ENCODE measurements at places on chromosomes 12 and 14.

DNA sequence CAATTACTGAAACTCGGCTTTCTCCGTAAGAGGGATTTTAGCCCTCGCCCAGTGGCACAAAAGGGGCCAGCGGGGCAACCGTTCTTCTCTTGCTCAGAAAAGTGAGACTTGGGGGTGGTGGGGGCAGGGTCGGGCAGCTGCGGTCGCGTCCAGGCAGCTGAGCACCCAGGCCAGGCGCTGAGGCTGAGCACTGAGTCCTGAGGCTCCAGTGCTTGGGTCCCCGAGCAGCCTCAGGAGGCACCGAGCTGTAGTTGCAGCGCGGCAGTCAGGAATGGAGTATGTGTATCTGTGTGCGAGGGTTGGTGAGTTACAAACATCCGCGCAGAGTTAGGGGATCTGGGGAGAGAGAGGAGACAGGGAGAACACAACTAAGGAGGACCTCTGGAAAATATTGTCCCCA, 4.1 kb upstream of the HOXC6 start:
- no peak for DNase-seq

DNA sequence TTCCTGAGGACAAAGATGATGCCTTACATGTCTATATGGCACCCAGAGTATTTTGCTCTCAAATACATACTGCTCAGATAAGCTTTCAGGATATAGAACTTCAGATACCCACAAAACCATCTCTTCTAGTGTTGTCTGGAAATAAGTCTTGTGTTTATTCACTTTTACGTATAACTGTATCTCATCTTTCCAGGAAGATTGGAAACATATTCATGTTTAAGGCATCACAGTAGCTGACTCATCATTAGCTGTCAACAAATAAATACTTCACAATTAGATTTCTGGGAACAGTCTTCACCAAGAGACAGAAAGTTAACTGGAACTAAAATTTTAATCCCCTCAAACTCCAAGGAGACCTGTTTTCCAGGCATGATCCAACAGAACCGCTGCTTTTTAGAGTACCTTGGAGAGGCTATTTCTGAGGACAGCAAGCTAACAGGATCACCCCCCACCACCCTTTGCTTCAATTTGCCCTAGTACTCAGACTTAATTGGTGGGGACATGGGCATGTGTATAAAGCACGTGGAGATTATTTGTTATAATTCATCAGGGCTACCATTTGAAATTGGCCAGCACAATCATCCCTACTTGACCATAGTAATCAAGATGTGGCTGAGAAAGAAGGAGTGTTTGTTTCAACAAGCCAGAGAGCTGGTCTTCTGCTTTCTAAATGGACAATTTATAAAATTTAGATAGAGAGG, 129.3 kb upstream of the HIF1A start:
- no peak for DNase-seq

DNA sequence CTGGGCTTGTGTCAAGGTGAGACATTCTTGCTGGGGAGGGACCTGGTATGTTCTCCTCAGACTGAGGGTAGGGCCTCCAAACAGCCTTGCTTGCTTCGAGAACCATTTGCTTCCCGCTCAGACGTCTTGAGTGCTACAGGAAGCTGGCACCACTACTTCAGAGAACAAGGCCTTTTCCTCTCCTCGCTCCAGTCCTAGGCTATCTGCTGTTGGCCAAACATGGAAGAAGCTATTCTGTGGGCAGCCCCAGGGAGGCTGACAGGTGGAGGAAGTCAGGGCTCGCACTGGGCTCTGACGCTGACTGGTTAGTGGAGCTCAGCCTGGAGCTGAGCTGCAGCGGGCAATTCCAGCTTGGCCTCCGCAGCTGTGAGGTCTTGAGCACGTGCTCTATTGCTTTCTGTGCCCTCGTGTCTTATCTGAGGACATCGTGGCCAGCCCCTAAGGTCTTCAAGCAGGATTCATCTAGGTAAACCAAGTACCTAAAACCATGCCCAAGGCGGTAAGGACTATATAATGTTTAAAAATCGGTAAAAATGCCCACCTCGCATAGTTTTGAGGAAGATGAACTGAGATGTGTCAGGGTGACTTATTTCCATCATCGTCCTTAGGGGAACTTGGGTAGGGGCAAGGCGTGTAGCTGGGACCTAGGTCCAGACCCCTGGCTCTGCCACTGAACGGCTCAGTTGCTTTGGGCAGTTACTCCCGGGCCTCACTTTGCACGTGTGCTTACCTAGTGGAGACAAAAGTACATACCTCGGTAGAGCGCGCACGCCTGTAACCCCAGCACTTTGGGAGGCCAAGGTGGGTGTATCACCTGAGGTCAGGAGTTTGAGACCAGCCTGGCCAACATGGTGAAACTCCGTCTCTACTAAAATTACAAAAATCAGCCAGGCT, 4.3 kb downstream of the GAPDH start:
- DNase-seq, result peak; percentile 50

- no peak for DNase-seq
Measured at GRCh38 chr12:14920475-14921126, 17.7 kb downstream of the ERP27 start.

DNA sequence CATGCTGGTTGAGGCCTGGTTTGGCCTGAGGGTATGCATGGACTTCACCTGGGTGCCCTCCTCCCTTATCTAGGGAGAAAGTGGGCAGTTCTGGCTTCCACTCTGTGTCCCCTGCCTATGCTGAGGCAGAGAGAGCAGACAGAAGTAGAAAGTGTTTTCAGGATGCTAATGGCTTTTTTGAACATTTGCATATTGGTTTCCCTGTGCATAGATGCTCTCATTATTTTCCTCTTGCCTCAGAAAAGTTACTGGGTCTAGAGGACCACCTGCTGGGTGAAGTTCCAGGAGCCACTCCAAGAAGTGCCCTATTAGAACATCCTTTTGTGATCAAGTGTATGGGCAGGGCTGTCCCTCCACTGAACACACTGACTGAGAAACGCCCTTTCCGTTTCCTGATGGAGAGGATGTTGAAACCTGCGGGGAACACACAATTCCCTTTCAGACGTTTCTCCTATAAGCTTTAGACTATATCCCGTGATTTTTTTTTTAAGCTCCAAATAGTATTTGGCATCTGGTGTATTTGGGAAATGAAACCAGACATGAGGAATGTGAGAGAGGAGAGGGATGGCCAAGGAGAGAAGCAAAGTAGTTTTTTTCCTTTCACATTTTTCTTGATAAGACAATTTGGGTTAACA, 66.6 kb downstream of the DAAM1 start:
- DNase-seq, result no peak

DNA sequence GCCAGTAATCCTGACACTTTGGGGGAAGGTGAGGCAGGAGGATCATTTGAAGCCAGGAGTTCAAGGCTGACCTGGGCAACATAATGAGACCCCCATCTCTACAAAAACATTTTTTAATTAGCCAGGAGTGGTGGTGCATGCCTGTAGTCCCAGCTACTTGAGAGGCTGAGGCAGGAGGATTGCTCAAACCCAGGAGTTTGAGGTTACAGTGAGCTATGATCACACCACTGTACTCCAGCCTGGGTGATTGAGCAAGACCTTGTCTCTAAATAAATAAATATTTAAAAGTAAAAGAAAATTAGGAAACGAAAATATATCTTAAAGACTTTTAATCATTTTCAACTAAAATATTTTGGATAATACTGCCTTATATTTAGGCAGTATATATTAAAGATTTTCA, 25.9 kb downstream of the CKB start:
- no peak for DNase-seq

- DNase-seq, result no peak
Measured at GRCh38 chr14:43894534-43894933, 612.5 kb downstream of the FSCB start.

GRCh38 chr14:52110441-52111086, 41.7 kb upstream of the NID2 start:
- no peak for DNase-seq

- DNase-seq, result no peak
Measured at GRCh38 chr14:93946104-93946503, 19.0 kb downstream of the FAM181A start.

- DNase-seq, result no peak
Measured at GRCh38 chr12:113932381-113933196, 33.5 kb downstream of the RBM19 start.

DNA sequence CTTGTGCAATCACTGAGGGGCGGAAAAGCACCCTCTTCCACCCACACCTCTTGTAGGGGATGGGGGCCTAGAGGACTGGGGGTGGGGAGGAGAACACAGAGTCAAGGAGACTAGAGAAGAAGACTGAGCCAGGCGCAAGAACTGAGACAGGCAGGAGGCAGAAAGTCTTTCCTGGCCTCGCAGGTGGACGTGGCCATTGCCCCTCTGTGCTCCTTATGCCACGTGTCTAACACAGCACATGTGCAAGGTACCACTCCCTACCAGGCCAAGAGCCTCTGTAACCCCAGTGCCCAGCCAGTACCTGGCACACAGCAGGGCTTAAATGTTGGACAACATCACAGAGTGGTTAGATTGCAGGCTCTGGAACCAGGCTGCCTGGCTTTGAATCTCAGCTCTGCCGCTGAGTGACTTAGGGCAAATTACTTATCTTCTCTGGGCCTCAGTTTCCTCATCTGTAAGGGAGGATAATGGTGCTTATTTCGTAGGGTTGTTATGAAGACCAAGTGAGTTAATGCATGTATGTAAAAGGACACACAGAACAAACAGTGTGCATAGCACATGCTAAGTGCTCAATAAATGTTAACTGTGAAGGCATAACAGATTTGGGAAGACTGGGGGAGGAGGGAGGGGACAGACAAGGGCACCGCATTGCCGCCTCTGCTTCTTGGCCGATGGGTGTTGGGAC, 1.4 kb upstream of the TAMALIN start:
- DNase-seq, result no peak

GRCh38 chr14:104134061-104134965, 4.1 kb upstream of the KIF26A start:
- no peak for DNase-seq

GRCh38 chr12:110100315-110100970, 23.7 kb upstream of the IFT81 start:
- DNase-seq, result peak; percentile 29

DNA sequence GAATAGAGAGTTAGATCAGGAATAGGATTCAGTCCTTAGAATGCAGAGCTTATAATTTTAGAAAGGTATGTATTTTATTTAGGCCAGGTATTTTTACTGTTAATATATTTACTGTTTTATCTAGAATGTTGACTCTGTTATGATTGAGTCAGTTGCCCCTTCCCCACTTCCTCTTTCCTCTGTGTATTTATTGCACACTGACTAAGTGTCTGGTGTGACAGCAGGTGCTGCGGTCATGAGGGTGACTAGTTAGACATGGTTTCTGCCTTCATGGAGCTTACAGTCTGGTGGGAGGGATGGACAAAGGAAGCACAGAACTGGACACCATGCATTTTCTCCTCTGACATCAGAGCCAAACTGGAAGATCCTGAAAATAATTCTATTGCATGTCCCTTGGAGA, 159.8 kb downstream of the CACNA1C start:
- DNase-seq, result no peak

GRCh38 chr12:32257695-32258496, 141.5 kb upstream of the FGD4 start:
- no peak for DNase-seq

GRCh38 chr12:29008786-29009185, 140.3 kb upstream of the FAR2 start:
- no peak for DNase-seq

DNA sequence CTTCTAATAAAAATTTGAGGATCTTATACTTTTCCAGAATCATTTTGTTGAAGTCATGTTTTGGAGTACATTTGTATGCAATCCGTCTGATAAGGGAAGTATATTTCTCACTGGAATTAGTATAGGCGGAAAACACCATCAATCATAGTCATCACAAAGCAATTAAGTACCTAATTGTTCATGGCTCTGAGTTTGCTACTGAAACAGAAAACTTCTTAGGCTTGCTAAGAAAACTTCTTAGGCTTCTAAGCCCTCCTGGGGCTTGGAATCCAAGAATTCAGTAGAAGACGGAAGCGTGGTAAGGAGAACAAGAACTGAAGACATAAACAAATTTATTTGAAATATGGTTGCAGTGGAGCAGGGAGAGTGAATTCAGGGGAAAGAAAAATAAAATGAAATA, 636.3 kb downstream of the DIO2 start:
- DNase-seq, result no peak

DNA sequence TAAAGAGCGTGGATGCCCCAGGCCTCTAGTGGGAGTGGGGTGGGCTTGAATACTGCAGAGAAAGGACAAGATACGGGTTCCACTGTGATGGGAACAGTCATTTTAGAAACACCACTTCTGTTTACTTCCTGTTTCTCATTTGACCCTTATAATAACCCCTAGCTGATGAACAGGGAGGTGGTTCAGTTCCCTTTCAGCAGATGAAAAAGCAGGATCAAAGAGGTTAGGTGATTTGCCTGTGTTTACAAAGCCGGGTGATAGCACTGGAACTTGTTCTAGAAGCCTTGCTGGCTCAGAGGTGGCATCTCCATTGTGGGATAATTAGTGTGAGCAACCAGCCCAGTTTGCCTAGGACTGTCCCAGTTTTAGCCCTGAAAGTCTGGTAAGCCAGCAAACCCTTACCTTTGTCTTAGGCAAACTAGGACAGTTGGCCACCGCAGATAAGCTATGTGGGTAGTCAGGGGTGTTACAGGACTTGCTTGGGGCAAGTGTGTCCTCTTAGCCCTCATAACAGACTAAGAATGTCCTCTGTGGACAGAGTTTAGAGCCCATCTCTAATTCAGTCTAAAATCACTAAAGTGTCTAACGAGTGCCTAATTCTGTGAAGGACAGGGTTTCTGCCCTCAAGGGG, 7.5 kb upstream of the LRP1-AS start:
- no peak for DNase-seq

GRCh38 chr14:60760209-60760608, 25.6 kb downstream of the MNAT1 start:
- DNase-seq, result no peak

GRCh38 chr12:42236017-42236416, 2.0 kb downstream of the YAF2 start:
- DNase-seq, result no peak

- DNase-seq, result no peak
Measured at GRCh38 chr14:54718046-54718445, 151.1 kb downstream of the SAMD4A start.

GRCh38 chr12:47504775-47505446, 200.9 kb downstream of the RPAP3 start:
- no peak for DNase-seq

DNA sequence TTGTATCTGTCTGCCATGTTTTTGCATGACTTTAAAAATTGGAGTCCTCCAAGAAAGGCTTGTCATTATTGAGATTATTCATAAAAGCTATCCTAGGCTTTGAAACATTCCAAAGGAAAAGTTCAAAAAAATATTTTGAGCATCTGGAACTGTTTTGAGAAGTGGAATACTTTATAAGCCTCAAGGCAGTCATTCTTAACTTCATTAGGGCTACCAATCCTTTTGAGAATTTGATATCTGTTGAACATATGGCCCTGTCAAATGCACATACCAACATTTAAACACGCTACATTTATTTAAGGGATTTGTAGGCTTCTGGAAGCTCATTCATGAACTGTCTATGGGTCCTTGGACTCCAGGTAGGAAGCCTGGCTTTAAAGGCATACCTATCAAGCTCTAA, 77.0 kb downstream of the TMEM117 start:
- no peak for DNase-seq

All from stimulated activated CD4-positive, alpha-beta T cell treated with anti-CD3 and anti-CD28 coated beads, TNF-alpha, amount 100 ng/mL, for 24 hours (primary cell).